PC-9 (cell line): ENCODE measurements at places on chromosomes 13 and 19. TPM values are rescaled to one million over a fixed set of nuclear protein-coding genes. Genes with fewer than 3 reads are reported as not detected.

- DNase-seq, result no peak
Measured at GRCh38 chr13:59201841-59202240, 961.9 kb downstream of the DIAPH3 start.

DNA sequence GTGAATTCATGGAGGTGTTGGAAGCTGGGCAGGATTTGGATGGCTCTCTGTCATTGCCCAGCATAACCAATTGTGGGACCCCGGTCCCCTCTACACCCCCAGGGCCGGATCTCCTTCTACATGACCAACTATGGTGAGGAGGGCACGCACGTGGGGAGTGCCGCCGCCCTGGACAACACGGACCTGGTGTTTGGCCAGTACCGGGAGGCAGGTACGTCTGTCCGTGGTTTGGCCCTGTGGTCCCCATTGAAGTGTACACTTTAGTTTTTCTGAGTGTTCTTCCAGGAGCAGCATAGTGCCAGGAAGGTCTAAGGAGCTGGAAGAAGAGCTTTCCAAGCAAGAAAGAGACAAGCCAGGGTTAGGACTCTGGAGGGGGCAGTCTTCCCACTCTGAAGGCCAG lies 13.2 kb downstream of the B3GNT8 start:
- DNase-seq, result no peak

GRCh38 chr13:23637829-23638228 lies 67.6 kb downstream of the TNFRSF19 start:
- DNase-seq, result no peak

DNA sequence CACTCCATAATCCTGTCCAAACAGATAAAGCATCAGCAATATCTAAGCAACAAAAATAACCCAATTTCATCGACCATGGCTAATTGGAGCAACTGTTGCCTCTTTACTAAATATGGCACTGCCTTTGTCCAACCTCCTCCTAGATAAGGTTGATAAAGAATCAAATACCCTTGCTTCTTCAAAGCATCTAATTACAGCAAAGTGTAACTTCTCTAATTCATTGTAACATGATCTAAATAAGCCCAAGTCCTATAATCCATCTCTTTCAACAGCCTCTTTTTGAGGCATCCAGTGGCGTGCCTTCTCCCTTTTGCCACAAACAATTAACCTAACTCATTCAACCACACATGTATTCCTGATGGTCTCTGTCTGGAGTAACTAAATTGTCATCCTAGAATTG lies 81.7 kb upstream of the KLHL1 start:
- DNase-seq, result no peak

DNA sequence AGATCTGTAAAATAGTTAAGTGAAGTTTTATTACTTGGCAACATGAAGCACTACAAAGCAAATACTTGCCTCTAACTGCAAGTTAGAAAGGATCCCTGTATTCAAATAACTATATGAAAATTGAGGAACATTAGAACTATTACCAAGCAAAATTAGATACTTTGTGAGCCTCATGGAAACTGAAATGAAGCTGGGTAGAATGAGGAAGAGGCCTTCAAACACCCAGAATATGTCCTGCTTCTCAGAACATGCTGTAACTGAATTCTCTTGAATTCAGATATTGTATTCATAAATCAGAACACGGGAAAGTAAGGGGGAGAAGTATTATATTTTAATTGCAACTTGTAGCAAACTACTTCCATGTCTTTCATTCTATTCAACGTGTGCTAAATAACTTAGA lies 947.9 kb downstream of the PCDH17 start:
- no peak for DNase-seq

The CD177 gene
- 6.0 and 7.8 TPM in 2 replicates for total RNA-seq

The TYROBP gene
- total RNA-seq, result not detected in 2 replicates

The HSPB6 gene
- 2.5 and 2.7 TPM in 2 replicates for total RNA-seq

The YJEFN3 gene
- total RNA-seq, result 18.5 and 21.9 TPM in 2 replicates
